ENCODE measurements at places on chromosomes 12 and 14. TPM values are rescaled to one million over a fixed set of nuclear protein-coding genes. Genes with fewer than 3 reads are reported as not detected.

- no peak for DNase-seq
These were observed 18.2 kb downstream of the PNMA1 start for GRCh38 chr14:73695997-73696396.

- no peak for DNase-seq
These were observed 541.7 kb downstream of the NOVA1 start for GRCh38 chr14:26056036-26056616.

SARNP gene
- 64.3 TPM for total RNA-seq

GRCh38 chr14:93232159-93232558 is 25.1 kb downstream of the UBR7 start:
- no peak for DNase-seq

- DNase-seq: no peak
These were observed 237.6 kb downstream of the SLC41A2 start for GRCh38 chr12:104720339-104721038.

DNA sequence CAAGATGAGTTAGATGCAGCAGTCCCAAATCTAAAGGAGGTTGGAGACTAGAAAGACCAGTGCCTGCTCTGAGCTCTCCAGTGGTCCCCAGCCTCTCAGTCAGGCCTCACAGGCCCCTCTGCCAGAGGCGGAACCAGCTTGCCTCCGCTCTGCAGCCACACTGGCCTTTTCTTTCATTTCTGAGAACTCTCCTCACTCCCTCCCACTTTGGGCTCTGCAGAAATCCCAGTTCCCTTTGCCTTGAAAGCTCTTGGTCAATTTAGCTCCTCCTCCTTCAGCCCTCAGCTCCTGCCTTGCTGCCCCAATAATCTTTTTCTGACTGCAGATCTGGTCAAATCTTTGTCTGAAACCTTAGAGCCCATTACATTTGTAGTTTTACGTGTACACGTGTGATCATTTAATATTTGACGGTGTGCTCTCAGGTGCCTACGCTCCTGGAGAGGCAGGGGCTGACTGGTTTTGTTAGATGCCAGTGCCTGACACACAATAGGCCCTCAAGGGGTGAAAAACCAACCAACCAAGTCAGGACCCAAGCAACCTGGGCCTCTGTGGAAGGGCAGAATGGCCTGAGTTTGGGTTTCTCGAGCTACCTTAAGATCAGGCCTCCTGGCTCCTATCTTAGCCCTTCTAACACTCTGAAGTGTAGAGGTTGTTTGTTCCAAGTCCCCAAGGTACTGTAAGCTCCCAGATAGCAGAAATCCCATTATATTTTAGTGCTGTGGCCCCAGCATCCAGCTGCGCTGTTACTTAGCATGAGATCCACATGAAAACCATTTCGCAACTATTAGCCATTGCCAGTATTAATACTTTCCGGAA is 1.1 kb upstream of the NUDT4 start:
- DNase-seq: no peak

DNA sequence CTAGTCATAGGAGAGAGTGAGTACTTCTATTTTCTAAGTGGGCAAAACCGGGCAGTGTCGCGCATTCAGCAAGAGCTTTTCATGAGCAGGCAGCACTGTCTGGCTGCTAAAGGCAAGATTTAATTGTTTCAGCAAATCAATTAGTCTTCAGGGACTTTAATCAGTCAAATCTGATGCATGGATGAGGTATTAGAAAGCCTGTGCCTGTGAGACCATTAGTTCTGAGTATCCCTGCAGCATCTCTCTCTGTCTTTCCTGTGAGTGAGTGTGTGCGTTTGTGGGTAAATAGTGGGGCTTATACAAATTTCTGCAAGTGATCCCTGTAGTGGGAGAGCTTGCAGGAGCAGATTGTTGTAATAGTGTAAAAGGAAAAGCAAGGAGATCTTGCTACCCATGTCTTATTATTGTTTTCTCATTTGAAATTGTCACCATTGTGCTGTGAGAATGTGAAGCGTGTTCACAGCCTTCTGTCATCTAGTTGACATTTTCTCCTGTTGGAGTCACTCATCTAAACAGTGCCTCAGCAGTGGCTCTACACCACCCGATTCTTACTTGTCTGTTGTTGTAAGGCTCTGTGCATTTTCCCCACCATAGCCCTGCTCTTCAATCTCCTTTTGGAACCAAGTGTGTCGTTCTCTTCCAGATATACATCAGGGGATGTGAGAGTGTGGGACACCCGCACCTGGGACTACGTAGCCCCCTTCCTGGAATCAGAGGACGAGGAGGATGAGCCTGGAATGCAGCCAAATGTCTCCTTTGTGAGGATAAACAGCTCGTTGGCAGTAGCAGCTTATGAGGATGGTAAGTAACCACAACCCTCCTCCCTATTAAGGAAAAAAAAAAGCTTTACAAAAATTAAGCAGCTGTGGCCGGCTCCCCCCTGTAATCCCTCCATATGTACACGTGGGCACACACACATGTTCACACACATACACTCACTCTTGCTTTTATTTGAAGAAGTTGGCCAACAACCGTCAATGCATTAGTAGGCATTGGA is 53.6 kb downstream of the FBXW8 start:
- DNase-seq: no peak

DNA sequence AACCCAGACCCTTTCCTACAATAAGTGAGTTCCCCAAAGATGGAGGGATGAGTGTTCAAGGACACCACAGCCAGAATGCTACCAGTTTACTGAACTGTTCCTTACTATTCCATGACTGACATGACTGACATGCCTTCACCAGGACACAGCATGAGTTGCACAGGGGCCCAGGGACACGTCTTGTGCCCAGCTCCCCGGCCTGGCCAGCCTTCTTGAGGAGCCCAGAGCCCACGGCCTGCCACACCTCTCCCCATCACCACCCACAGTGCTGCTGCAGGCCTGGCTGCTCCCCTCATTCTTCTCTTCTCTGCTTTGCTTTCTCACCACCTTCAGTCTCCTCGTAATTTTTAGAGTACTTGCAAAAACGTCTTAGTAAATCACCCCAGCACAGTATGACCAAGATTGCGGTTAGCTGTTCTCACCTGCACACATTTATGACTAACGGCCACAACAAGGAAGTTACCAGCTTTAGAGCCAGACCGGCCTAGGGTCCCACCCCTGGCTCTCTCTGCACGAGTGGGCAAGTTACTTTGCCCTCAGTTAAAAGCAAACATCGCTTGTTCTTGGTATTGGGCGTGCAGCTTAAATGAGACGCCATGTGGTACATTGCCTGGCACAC is 18.5 kb downstream of the PPP2R5E start:
- no peak for DNase-seq

CCDC197 gene
- not detected for total RNA-seq

DNA sequence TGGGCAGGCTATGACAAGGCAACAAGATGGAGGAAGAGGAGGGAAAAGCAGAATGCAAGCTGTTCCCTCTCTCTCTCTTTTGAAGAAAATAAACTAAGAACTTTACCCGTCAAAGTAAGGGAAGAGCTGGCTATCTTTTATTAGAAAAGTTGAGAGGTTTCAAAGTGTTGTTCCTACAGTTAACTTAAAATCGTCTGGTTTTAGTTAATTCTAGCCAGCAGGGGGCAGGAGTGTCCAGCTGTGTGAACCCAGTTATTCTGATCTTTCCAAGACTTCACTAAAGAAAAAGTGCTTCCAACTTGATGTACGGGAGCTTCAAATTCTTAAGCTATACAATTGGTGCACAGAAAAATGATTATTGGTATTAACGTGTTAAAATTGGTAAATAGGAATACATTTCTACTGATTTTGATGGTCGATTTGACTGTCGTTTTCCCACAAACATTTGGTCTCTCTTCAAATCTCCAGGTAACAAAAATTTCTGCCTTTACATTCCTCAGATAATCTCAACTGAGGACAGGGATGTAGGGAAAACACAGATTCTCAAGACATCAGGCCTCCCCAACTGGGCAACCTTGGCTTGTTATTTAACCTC is 28.4 kb upstream of the MON2 start:
- no peak for DNase-seq

- DNase-seq: no peak
These were observed 7.1 kb downstream of the OR6C68 start for GRCh38 chr12:55499231-55499630.

LTB4R gene
- total RNA-seq: 12.8 TPM

- DNase-seq: no peak
These were observed 708.6 kb downstream of the DIO2 start for GRCh38 chr14:79502751-79503148.

SMIM10L1 gene
- total RNA-seq: 6.4 TPM

- peak; percentile 55 for DNase-seq
These were observed 1.5 kb downstream of the WNK1 start for GRCh38 chr12:753611-754472.

AQP2 gene
- not detected for total RNA-seq

- DNase-seq: no peak
These were observed 20.5 kb downstream of the BRAP start for GRCh38 chr12:111664961-111665865.

Measured in breast epithelium (tissue), 4 donors.